ENCODE measurements at places on chromosomes 1 and 21.

DNA sequence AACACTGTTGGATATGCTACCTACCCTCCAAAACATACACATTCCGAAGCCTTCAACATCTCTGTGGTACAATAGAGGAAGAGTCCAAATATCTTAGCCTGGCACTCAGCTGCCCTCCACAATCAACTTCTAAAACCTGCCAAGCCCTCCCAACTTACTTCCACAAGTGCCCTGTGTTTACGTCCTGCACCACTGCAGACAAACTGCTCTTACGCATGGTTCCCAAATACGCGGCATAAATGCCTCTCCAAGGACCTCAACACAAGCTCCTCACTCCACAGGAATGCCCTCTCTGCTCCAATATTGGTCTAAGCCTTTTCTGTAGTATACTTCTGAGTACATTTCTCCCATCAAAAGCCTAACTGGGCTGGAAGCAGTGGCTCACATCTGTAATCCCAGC lies 6.8 kb downstream of the AK2 start:
- ATAC-seq: no peak

- ATAC-seq: peak; percentile 28
Observed at GRCh38 chr1:207644166-207644851, 624 bp upstream of the CR1L start.

DNA sequence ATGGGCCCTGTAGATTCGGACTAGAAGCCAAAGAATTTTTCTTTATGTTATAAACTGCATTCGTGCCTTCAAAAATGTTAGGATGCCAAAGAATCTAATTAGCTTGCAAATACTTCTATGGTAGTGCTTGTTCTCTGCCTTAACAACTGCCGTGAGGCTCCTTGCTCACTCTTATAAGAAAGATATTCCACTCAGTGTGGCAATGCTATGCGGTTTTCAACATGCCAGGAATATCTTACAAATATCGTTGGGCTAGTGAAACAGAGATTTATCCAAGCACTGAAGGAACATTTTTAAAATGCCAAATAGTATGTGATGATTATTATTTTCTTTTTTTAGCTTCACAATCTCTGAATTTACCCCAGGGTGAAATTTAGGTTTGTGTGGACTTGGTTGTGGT lies 198.2 kb downstream of the GREM2 start:
- no peak for ATAC-seq

- no peak for ATAC-seq
Observed at GRCh38 chr1:17719874-17720273, 35.3 kb upstream of the ACTL8 start.

- ATAC-seq: no peak
Observed at GRCh38 chr1:51326839-51327238, 3.5 kb downstream of the TTC39A start.

DNA sequence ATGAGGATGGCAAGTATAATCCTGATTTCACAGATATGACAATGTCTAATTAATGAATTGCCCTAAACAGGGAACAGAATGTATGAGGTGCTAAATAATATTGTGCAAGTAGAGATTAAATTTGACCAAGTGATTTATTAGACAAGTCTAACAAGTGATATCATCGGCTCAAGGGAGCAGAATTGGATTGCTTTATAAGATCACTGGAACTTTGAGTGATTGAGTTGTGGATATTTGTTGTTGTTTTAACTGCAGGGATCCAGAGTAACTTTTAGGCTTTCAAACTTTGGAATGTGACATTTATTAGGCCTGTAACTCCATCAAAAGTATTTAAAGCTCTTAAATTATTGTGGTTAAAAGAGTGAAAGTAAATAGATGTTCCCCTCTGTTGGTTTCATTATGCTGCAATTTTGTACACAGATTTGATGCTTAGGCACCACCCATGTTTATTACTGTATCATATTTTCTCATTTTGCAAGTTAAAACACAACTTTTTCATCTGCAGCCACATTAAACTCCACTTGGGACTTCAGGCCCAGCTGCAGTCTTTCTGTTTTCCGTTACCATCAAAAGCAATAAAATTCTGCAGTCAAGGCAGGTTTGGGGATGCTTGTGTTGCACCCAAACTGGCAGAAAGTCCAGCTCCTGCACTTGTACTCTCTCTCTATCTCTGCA lies 206.6 kb downstream of the HLX start:
- ATAC-seq: no peak

- no peak for ATAC-seq
Observed at GRCh38 chr1:78339490-78339889, 151.3 kb upstream of the PTGFR start.
